Kidney (tissue), 22 donors: ENCODE measurements at places on chromosomes 5 and 9. TPM values are rescaled to one million over a fixed set of nuclear protein-coding genes. Genes with fewer than 3 reads are reported as not detected.

- DNase-seq, result no peak
Observed at GRCh38 chr5:80143491-80143890, 108.3 kb downstream of the THBS4 start.

DNA sequence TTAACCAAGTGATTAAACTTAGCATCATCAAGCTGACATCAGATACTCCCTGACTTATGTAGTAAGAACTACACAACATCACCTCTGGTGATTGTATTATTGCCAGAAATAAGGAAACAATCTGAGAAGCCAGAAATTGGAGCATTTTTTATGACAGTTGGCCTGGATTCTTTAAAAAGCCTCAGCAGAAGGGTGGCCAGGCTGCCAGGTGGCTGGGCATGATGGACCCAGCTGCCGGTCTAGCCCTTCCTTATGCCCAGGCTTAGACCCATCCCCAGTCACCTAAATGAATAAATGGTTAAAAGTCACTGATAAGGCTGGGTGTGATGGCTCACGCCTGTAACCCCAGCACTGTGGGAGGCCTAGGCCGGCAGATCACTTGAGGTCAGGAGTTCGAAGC, 12.8 kb downstream of the OR1K1 start:
- no peak for DNase-seq

GRCh38 chr5:171534043-171534895, 114.8 kb downstream of the FGF18 start:
- no peak for DNase-seq

The WDR70 gene
- 32.3 TPM for total RNA-seq

- DNase-seq, result no peak
Observed at GRCh38 chr9:14089051-14089803, 224.7 kb downstream of the NFIB start.

DNA sequence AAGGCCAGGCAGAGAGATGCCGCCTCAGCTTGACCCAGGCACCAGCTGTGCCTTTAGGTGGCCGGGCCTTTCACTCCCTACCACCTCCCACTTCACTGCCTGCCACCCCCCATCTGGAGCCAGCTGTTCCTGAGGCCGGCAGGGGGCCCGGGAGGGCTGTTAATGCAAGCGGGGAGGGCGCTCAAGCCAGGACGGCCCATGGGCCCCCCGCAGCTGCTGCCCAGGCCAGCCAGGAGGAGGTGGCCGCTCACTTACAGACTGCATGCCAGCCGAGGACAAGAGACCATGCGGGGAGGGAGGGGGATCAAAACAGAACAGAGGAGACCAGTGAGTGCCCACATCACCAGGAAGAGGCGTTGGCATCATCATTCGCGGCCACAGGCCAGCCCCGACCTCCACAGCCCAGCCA, 4.5 kb downstream of the ABCA2 start:
- no peak for DNase-seq

The OLFM1 gene
- 33.7 TPM for total RNA-seq

DNA sequence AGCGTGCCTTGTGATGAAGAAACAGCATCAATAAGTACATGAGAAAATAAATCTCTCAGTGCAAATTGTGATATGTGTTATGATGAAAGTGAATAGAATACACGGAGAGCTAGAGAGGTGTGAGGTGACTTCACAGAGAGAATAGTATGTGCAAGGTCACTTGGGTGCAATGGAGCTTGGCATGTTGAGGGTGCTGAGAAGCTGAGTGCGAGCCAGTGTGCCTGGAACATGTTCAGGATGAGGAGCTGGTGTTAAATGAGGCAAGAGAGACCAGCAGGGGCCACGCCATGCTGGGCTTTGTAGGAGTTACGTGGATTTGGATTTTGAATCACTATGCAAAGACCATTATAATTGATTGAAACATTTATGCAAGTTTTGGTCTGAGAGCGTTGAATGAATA, 12.8 kb upstream of the RPS23 start:
- DNase-seq, result no peak

DNA sequence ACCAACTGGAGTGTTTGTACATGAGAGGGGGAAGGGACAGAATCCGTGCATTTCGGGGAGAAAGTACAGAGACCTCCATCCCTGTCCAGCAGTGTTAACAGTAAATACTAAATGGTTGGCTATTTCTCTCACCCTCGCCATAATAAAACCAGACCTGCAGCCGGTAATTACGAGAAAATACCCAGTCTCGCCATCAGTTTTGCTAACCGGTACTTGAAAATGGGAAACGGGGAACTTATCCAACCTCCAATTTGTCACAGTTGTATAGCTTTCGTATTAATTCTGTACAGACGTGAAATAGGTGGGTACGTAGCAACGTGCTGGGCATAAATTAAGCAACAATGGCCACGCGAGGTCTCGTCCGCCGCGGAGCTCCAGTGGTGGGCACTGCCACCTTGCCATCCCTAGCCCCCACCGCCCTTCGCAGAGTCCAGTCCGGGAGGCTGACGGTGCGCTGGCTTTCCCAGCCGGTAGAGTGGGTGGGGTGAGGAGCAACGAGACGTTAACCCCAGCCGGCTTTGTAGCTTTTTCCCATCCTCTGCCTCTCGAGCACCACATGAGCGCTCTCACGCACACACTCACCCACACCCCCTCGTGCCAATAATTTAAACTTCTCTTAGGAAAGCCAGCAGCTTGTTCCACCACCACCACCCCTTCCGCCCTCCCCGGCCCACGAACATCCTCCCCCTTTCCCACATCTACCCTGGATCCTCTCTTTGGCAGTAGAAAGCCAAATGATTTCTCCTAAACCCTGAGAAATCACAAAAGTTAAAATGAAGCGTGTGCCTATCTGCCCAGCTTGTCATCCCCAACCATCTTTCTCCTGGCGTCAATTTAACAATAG, 1.8 kb downstream of the ELAVL2 start:
- no peak for DNase-seq

The LMNB1 gene
- 10.3 TPM for total RNA-seq

DNA sequence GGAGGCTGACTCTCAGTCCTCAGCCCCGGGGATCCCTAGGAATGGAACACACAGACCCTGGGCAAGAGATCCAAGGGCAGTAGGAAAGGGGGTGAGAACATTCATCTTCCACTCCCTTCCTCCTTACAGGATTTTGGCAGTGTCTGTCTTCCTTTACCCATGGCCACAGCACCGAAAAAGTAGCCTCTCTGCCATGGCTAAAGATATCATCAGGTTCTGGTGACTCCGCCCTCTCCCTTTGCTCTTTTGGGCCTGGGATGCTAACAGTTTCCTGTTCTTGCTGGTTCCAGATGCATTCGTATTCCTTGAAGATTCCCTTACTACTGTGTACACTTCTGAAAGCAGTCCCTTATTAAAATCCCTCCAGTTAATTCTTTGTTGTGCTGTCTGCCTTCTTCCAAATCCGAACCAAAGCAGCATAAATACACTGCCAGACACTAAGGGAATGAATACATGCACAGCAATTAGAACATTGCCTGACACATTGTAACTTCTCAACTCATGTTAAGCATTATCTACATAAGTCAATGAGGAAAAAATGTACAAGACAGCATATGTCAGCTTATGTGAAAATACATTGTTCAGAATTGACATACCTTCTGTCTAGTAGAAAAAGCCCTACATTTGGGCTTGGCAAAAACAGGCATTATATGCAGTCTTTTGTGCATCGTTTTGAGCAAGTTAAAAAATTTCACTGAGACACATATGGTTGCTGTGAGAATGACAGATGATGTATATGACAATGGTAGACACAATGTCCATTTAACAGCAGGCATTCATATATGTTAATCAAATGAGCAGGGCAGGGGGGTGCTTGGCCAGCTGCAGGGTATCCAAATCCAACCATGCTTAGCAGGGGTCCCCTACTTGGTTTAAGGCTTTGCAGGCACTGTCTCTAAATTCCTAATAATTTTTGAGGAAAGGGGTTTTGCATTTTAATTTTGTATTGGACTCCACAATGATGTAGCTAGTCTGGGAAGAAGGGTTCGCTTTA, 58.8 kb upstream of the RAI14 start:
- DNase-seq, result no peak

The MAMDC2 gene
- 7.1 TPM for total RNA-seq

The FOXD4L6 gene
- not detected for total RNA-seq

The PAX5 gene
- 2.7 TPM for total RNA-seq

DNA sequence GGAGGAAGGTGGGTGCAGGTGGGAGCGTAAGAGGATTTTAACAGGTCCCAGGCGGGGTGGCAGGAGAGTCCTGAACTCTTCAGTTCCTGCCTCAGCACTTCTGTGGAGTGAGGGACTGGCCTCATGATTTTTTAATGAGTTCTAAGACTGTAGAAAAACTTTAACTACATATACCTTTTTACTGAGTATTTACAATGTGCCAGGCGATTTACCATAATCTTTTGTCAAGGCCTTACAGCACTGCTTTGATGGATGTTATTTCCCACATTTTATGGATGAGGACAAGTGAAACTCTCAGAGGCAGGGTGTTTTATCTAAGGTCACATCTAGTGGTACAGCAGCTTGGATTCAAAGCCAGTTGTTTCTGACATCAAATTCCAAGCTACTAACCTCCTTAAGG, 99.5 kb downstream of the PJA2 start:
- DNase-seq, result no peak

DNA sequence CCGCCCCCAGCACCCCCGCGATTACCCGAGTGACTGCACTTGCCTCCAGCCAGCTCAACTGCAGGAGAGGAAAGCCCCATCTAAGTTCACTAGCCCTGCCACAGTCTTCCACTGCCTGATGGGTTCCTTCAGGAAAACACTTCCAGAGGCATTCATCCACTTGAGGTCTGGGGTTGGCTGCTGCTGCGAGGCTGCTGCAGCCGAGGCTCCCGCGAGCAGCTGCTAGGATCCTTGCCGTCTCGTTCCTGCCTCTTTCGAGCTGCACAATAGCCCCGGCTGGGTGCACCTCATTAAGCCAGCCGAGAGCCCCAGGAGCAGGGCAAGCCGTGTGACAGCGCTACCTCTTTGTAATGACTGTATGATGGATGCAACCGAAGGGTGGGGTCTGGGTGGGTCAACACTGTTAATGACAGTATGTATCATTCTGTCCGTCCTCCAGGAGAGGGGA, 24.2 kb upstream of the ELAVL2 start:
- peak; percentile 79 for DNase-seq

- peak; percentile 17 for DNase-seq
Observed at GRCh38 chr5:55694152-55694830, 17.8 kb downstream of the SLC38A9 start.

The LCN2 gene
- 198 TPM for total RNA-seq

The ADAMTS2 gene
- 13.6 TPM for total RNA-seq

- no peak for DNase-seq
Observed at GRCh38 chr5:151953833-151954232, 29.2 kb upstream of the GLRA1 start.

GRCh38 chr9:133089271-133089671, 27.5 kb downstream of the CEL start:
- DNase-seq, result no peak

The OBP2B gene
- not detected for total RNA-seq

DNA sequence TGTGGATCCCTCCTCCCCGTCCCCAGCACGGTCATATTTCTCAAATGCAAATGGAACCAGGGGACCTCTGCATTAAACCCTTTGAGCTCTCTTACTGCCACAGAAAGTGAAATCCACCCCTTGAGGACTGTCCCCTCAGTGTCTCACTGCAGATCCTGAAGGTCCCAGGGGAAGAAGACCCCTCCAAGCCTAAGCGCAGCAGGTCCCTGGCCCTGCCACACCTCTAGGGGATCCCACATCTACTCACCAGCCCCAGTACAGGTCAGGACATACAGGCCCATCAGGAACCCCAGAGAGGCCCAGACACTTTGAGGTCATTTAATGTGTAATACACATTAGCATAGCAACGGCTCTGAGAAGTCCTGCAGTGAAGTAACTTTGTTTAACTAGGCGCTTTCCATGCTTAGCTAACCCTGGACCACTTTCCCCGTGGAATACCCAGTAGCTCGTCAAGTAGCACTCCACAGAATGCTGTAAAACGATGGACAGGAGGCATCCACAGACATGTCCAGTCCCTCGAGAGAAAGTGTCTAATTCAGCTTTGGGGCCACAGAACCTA, 54.7 kb upstream of the ALDH1B1 start:
- DNase-seq, result no peak
